ENCODE measurements at places on chromosomes 1 and 21.

GRCh38 chr1:53608676-53609075 lies 130.3 kb downstream of the GLIS1 start:
- DNase-seq, result peak; percentile 19

- DNase-seq, result no peak
Observed at GRCh38 chr21:39386194-39386593, 37.3 kb upstream of the HMGN1 start.

DNA sequence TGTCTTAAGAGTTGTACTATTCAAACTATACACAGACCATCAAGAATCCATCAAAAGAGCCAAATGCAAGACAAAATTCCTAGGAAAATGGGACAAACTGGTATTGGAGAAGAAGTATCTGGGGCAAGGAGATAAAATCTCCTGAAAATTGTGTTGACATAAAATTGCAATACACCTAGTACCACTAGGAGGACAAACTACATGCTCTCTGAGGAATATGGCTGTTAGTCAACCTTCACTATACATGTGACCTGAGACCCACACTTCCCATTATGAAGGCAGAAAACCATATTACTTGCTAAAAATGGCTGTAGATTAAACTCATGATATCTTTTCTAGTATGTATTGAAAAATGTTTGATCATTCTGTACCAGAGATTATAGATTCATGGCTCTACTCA lies 30.0 kb downstream of the IRF2BP2 start:
- peak; percentile 14 for DNase-seq

DNA sequence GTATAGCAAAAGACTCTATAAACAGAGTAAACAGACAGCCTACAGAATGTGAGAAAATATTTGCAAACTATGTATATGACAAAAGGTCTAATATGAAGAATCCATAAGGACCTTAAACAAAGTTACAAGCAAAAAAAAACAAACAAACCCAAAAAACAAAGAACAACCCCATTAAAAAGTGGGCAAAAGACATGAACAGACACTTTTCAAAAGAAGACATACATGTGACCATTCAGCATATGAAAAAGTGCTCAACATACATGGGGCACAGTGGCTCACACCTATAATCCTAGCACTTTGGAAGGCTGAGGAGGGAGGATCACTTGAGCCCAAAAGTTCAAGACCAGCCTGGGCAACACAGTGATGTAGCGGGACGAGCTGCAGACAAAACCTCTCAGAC lies 17.9 kb upstream of the OR2B11 start:
- no peak for DNase-seq

- no peak for DNase-seq
Observed at GRCh38 chr1:219717536-219717935, 104.6 kb upstream of the ZC3H11B start.

- peak; percentile 99 for DNase-seq
Observed at GRCh38 chr21:33324291-33325221, at the start of gene IFNAR1. Gene IFNAR1, plus strand, starts transcription at chr21:33324970. Its CDS starts 86 bp downstream, at chr21:33325056.

DNA sequence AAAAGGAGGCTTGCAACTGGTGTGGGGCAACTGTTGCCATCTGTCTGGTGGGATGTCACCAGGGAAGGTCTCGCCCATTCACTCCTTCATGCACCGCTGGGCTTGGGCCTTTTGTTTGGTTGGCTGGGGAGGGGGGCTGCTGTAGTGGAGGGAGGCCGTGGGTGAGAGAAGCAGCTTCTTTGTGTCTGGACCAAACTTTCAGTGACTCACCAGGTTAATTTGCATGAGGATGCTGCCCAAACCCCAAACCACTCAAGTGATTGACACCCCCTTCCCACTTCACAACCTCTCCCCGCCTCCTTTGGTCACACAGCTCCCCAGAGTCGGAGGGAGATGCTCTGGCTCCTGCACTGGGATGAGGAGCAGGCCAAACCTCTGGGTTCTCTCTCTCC lies 19.7 kb downstream of the BTG2 start:
- DNase-seq, result peak; percentile 32

- DNase-seq, result no peak
Observed at GRCh38 chr21:26710155-26710554, 135.1 kb downstream of the ADAMTS1 start.

DNA sequence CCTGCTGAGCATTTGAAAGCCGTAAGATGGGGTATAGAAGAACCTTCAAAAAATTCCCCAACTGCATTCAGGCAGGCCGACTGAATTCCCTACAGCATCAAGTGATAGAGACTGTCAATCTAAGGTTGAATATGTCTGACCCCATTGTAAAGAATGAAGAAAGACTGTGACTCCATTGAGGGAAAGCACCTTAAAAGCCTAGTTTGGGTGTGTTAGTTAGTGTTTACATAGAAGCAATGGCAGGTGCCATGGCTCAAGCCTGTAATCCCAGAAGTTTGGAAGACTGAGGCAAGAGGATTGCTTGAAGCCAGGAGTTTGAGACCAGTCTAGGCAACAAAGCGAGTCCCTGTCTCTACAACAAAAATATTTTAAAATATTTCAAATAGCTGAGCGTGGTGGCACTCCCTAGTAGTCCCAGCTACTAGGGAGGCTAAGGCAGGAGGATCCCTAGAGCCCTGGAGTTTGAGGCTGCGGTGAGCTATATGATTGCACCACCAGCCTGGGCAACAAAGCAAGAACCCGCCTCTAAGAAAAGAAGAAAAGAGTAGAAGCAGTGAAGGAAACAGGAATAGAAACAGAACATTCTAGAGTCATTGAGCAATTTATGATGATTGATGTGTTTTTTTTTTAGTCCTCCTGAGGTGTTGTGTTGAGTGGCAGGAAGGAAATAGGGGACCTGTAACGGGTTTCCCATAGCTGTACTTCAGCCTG lies 15.4 kb downstream of the POLR3GL start:
- peak; percentile 55 for DNase-seq
